ENCODE measurements at places on chromosomes 5 and 9. TPM values are rescaled to one million over a fixed set of nuclear protein-coding genes. Genes with fewer than 3 reads are reported as not detected.

- H3K4me3 ChIP-seq, result no peak overlapping the region
- H3K27me3 ChIP-seq, result no peaks in the 10 kb centered on the region
- no peak overlapping the region for H3K27ac ChIP-seq
- peaks cover 6% of the 10 kb centered on the region for H3K36me3 ChIP-seq
- DNase-seq, result no peak
Measured at GRCh38 chr5:113354055-113354454, 80.7 kb downstream of the TSSK1B start.

- no peak overlapping the region for H3K27ac ChIP-seq
- H3K36me3 ChIP-seq, result no peaks in the 10 kb centered on the region
- no peaks in the 10 kb centered on the region for H3K27me3 ChIP-seq
- DNase-seq, result no peak
Measured at GRCh38 chr5:168890816-168891812, 311.9 kb upstream of the PANK3 start.

DNA sequence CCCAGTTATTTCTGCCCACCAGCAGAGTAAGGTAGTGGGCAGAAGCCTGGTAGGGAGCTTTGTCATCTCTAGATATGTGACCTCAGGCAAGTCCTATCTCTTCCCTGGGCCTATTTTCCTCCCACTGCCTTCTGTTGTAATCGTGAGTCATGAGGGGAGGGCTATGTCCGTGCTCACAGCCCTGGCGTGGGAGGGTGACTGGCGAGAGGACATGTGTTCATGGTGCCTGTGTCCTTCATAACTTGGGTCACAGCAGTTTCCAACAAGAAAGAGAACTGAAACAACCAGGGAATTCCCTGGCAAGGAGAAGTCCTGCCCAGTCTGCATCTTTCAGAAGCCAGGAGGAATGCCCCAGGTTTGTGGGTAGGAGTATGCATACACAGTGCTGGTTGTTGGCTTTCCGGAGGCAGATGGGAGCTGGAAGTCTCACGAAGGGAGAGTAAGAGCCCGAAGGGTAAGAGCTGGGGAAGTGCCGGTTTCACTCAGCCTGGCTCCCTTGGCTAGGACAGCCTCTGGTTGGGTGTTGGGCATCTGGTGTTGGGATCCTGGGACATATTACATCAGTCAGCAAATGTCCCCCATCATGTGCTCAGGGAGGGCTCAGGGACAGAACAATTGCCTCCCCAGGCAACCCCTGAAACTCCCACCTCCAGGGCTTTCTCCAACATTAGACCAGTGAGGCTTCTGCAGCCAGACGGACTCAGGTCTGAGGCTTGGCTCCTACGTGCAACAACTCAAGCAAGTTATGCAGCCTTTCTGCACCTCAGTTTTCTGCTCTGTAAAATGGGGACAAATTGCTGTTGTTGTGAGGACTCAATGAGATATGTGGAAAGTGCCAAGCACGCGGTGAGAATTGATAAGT is 4.3 kb upstream of the TIFAB start:
- peaks cover 9% of the 10 kb centered on the region for H3K4me1 ChIP-seq
- no peak overlapping the region for H3K27ac ChIP-seq
- no peak for DNase-seq

The ZNF608 gene
- total RNA-seq, result 34.3 TPM

DNA sequence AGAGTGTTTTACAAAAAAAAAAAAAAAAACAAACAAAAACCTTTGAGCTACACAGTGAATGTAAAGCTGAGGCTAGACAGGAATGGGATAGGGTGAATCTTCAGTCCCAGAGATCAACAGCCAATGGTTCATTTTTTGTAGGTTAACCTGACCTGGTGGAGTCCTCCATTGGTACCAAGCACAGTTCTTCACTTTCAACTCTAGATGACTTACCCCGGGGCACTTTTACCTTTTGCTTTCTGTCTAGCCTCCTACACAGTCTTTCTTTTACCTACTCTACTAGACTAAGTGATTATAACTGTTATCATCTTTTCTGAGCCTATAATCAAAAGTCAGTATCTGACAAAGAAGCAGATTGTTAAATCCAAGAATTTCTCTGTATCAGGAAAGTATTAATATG is 50.9 kb downstream of the ANXA2R start:
- no peak overlapping the region for H3K4me3 ChIP-seq
- H3K36me3 ChIP-seq, result no peaks in the 10 kb centered on the region
- peaks cover 10% of the 10 kb centered on the region for H3K4me1 ChIP-seq
- peaks cover 60% of the 10 kb centered on the region for H3K27me3 ChIP-seq
- DNase-seq, result no peak

DNA sequence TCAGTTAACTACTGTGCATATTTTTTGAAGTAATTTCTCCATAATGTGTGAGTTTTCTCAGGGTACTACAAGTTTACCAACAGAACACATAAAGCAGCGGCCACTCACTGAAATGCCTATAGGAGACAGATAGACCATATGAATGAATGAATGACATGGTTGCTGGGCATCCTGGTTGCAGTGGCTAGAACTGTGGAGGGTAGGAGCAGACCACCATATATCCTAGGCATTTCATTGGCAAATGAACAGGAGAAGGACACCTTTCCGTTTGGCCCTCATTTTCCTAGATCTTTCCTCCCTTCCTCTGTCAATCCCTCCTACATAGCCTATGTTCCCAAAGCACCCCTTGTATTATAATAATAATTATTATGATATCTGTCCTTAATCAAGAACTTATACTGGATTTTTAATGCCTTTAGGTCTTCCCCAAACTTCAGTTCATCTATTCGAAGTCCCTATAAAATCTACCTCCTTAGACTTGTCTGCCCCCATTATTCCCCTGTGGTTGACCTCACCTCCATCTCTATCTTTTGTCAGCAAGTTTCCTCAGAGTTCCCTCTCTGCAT is 472.2 kb downstream of the RAB3C start:
- peaks cover 7% of the 10 kb centered on the region for H3K4me1 ChIP-seq
- peaks cover 8% of the 10 kb centered on the region for H3K36me3 ChIP-seq
- DNase-seq, result no peak
- no peak overlapping the region for H3K27ac ChIP-seq

Measured in mesothelial cell of epicardium (in vitro differentiated cells).